ENCODE measurements at places on chromosomes 5 and 9.

DNA sequence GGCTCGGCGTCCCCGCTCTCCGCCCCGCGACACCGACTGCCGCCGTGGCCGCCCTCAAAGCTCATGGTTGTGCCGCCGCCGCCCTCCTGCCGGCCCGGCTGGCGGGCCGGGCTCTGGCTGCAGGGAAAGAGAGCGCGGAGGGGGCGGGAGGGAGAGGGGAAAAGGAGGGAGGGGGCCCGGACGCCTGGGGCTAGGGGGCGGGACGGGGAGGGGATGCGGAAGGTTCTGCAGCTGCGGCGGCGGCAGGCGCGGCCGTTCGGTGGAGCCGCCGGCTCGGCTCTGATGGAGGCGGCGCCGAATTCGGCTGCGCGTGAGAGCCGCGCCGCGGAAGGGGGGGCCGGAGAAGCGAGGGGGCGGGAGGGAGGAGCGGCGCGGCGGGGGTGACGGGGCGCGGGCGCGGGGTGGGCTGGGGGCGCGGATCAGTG is at the start of gene MARCHF11:
TSS of gene MARCHF11 (minus strand) at position 281 of the 425 bp plus-strand sequence. CDS start at position 65, 216 bp downstream.
- no peak for DNase-seq

GRCh38 chr5:73344835-73345234 is 103.7 kb downstream of the FOXD1 start:
- DNase-seq: no peak

GRCh38 chr5:118891252-118891651 is 97.1 kb downstream of the DTWD2 start:
- DNase-seq: no peak

DNA sequence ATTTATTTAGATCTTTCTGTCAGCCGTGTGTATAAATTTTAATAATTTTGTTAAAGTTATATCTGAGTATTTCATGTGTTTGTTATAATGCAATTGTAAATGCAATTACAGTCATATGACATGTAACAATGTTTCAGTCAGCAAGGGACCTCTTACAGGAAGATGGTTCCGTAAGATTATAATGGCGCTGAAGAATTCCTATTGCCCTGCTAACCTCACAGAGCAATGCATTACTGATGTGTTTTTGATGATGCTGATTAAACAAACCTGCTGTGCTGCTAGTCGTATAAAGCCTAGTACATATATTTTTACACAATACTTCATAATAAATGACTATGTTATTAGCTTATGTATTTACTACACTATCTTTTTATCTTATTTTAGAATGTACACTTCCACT is 1166.4 kb downstream of the CDH12 start:
- no peak for DNase-seq

DNA sequence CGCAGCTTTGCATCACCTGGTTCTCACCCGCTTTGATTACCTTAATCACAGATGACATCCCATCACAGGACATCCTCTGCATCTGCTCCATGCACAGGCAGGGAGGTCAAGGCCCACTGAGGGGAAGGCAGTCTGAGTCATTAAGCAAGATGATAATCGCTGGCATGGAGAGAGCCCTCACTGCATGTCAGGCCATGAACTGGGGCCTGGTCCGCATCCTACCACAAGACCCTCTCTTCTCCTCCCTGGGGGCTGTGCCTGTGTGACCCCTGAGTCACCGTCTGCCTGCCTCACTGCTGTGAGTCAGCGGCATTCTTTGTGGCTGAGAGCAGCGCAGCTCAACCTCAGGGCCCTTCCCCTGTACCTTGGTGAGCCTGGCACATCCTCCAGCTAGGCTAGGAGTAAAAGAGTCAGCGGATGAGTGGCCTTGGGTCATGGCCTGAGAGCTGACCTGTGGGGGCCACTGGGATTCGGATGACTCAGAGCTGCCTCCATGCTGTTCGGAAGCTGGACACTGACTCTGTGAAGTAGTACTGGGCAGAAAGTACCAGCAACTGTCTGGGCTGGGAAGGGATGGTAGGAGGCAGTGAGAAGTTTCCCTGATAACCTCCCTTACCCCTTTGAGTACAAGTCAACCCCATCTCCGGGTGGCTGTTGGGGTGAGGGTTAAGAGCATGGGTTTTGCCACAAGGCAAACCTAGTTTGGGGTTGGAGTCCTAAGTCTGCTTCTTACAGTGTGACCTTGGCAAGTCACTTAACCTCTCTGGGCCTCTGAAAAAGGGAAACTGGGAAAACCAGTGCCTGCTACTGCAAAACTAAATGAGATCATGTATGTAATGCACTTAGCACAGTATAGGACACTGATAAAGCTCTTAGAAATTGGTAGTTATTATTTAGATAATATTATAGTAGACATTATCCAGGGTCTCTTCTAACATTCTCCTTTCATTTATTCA is 14.6 kb upstream of the ARSI start:
- no peak for DNase-seq

DNA sequence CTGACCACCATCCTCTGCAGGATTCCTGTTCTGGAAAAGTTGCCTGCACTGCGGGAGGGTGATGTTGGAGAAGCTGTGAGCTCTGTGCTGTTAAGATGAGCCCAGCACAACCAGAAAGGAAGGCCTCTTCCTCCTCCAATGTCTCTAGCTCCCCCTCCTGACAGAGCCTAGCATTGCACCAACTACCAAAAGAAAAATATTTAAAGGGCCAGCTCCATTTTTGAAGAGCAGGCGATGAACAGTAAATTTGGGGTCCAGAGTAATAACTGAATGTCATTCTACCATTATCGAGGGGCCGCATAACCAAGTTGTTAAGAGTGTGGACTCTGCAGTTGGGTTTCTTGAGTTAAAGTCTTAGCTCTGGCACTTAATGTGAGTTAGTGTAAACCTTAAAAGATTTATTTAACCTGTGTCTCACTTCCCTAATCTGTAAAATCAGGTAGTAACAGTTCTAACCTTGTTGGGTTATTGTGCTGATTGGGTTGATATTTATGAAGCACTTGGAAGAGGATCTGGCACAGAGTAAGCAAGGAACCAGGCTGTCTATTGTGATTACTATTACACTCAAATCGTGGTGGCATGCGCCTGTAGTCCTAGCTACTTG is 3.9 kb downstream of the TEX53 start:
- peak; percentile 87 for DNase-seq

DNA sequence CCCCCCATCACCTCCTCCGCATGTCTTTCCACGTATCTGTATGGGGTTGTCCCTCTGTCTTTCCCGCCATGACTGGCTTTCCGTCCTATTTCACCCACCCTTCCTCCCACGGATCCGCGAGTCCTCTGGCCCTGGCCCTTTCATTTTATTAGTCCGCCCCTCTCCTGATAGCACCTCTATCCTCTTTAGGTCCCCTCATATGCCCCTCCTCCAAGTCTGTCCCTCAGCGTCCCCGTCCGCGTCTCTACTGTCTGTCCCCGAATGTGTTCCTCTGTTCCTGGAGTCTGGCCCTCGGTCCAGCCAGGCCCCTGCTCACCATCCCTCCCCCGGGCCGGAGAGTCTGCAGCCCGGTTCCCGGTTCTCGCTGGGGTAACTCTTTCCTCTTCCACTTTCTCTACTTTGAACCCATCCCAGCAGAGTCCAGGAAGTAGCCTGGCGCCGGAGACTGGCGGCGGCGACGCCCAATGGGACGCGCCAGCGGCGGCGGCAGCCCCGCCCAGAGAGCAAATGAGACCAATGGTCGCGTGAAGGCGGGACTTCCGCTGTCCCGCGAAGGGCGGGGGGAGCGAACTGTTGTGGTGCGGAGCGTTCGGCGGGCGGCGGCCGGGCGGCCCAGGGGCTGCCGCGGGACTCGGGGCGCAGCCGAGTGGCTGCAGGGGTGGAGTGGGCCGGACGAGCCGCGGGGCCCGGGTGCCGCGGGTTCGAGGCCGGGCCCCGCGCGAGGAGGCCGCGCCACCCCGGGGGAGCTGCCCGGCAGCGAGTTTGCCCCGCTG is at the start of gene SAP30L:
TSS of gene SAP30L (plus strand) at position 576 of the 773 bp plus-strand sequence. CDS start 608 bp downstream, outside the sequence.
- peak; percentile 95 for DNase-seq

- no peak for DNase-seq
These were observed 10.8 kb upstream of the KIF27 start for GRCh38 chr9:83932011-83932410.

GRCh38 chr9:35658137-35658967 is at the start of gene CCDC107:
Gene CCDC107 (plus strand): TSS chr9:35658292. CDS start chr9:35658380, 88 bp downstream.
- DNase-seq: peak; percentile 86

- DNase-seq: no peak
These were observed 40.6 kb upstream of the NOTCH1 start for GRCh38 chr9:136586391-136586953.

GRCh38 chr5:108720391-108720790 is 27.3 kb upstream of the FER start:
- no peak for DNase-seq

DNA sequence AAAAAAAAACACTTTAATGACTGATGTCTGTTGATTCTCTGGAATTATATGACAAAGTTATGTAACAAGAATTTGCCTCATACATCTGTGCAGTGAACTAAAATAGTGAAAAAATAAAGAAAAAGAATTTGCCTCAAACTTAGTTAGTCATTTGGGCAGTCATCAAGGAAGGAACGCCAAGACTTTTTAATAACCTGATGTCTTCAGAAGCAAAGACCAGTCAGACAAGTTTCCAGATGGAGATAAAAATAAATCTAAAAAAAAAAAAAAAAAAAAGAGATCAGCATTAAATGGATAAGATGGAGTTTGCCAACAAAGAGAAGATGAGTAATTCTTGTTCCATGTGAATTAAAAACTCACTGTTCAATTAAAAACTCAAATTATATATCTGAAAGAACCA is 52.3 kb upstream of the JMY start:
- no peak for DNase-seq

DNA sequence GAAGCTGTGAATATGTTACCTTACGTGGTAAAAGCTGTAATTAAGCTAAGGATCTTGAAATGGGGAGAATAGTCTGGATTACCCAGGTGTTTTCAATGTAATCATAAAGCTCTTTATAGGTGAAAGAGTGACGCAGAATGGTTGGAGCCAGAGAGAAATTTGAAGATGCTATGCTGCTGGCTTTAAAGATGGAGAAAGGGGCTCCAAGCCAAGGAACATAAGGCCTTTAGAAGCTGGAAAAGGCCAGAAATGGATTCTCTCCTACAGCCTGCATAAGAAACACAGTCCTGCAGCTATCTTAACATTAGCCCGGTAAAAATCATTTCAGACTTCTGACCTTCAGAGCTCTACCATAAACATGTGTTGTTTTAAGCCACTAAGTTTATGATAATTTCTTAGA is 243.3 kb upstream of the VLDLR start:
- no peak for DNase-seq

DNA sequence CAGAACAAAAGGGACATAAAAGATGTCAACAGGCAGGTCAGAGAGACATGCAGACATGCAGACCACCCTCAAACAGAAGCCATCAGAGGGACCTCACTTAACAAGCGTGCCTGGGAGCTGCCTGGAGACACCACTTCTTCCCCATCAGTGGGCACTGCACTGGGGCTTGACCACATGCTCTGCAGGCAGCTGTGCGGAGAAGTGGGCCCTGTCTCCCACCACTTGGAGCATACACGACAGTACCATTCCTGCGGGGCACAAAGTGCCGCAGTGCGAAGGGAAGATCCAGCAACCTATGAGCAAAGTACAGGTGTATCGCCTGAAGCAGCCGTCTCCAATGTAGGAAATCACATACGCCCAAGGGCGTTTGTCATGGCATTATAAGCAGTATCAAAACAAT is 150.5 kb upstream of the FOXD4L5 start:
- no peak for DNase-seq

- DNase-seq: no peak
These were observed 79.9 kb downstream of the GAPVD1 start for GRCh38 chr9:125341566-125341965.

DNA sequence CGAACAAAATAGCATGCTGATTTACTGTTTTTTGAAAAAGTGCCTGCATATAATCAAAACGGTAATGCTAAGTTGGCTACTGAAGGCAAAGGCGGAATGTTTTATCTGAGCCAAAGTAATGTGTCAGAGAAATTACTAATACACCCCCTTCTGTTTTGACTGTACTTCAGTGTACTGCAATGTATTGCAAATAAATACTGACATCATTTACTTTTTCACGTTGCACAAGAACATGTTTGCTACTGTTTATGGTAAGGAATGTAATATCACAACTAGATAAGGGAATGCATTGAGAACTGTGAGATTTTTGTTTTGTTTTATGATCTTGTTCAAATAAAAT is 813 bp upstream of the AGTPBP1 start:
- peak; percentile 25 for DNase-seq

- DNase-seq: no peak
These were observed 46.9 kb downstream of the CSNK1G3 start for GRCh38 chr5:123558762-123559433.

GRCh38 chr5:125196481-125197111 is 450.2 kb upstream of the ZNF608 start:
- no peak for DNase-seq

DNA sequence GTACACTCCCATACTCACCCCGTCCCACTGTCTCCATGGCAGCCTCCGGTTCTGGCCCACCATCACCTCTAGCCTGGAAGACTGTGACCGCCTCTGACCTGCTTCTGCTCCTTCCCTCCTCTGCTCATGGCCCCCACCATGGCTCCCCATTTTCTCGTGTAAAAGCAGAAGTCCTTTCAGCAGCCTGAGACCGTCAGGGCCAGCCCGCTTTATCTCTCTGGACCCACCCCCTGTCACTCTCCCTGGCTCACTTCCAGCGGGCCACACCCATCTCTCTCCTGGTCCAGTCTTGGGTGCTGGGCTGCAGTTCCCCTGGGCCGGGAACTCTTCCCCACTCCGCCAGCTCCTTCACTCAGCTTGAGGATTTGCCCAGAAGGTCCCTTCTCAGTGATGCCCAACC is 96.0 kb upstream of the RUFY1 start:
- DNase-seq: no peak

DNA sequence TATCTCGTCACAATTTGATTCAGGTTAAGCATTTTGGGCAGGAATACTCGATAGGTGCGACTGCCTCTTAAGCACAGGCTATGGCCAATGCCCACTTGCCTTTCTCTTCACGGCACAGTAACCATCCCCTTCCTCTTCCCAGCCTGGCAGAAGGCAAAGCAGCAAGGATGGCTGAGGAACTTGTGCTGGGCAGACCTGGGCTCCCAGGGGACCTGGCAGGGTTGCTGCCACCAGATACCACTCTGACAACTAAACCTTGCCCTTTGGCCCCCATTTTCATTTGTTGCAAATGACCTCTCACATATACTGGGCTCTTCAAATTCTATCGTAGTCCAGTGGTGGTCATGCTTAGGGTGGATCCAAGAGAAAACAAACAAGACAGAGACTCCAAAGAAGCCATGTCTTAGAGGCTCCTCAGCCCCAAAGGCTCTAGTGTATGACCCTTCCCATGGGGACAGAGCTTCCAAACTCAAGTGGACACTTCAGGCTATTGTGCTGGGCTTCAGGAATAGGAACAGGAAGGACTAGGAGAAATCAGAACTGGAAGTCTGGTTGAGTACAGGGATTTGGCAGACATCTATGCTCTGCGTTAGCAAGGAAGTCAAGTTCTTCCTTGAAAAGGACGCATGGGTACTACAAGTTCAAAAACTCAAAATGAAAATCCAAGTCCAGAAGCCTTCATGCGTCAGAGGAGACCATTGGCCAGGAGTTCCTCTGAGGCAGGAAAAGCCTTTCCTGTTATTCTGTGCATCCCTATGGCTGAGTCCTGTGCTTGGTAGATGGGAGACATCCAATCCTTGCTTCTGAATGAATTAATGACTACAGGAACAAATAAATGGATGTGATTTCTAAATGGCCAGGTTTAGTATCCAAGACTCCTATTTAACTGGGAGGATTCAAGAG is 64.6 kb upstream of the PLPP1 start:
- no peak for DNase-seq

GRCh38 chr5:40045429-40045828 is 620.6 kb upstream of the DAB2 start:
- no peak for DNase-seq
